ENCODE measurements at places on chromosomes 7 and 10. TPM values are rescaled to one million over a fixed set of nuclear protein-coding genes. Genes with fewer than 3 reads are reported as not detected.

- no peak overlapping the region for H3K4me3 ChIP-seq
- peaks cover 12% of the 10 kb centered on the region for H3K4me1 ChIP-seq
- H3K36me3 ChIP-seq, result no peaks in the 10 kb centered on the region
- peaks cover 63% of the 10 kb centered on the region for H3K27me3 ChIP-seq
Observed at GRCh38 chr10:129968020-129968852, 4.2 kb upstream of the EBF3 start.

GRCh38 chr7:140867467-140868462, 57.0 kb downstream of the BRAF start:
- H3K27ac ChIP-seq, result no peak overlapping the region
- peaks cover 13% of the 10 kb centered on the region for H3K4me1 ChIP-seq
- no peaks in the 10 kb centered on the region for H3K27me3 ChIP-seq
- H3K36me3 ChIP-seq, result peaks cover 20% of the 10 kb centered on the region

PHKG1 gene
- total RNA-seq, result 1.2 TPM

TEX47 gene
- not detected for total RNA-seq

SPDYE9 gene
- total RNA-seq, result not detected
